ENCODE measurements at places on chromosomes 6 and 20.

DNA sequence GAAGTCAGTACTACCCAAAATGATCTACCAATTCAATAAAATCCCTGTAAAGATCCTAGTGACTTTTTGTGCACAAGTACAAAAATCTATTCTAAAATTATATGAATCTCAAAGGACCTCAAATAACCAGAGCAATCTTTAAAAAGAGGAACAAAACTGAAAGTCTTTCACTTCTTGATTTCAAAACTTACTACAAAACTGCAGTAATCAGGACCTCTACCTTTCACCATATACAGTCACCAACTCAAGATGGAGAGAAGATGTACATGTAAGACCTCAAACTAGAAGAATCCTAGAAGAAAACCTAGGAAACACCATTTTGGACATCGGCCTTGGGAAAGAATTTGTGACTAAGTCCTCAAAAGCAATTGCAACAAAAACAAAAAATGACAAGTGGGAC, 109.5 kb upstream of the CD93 start:
- no peak for DNase-seq

DNA sequence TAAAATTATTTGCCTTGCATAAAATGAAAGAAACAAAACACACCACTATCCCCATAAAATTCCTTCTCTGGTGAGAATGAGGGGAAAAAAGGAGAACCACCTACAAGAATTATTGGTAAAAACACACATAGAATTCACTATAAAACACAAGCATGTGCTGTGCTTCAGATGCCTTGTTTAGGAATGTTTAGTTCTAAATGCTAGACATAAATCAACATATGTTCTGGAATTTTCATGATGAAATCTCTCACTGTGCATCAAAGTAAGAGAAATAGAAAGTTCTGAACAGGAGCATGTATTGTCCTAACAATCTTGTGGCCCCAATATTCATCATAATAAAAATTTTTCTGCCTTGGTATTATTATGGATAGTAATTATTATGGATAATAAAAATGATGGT, 111.0 kb downstream of the PLCB4 start:
- DNase-seq: no peak

DNA sequence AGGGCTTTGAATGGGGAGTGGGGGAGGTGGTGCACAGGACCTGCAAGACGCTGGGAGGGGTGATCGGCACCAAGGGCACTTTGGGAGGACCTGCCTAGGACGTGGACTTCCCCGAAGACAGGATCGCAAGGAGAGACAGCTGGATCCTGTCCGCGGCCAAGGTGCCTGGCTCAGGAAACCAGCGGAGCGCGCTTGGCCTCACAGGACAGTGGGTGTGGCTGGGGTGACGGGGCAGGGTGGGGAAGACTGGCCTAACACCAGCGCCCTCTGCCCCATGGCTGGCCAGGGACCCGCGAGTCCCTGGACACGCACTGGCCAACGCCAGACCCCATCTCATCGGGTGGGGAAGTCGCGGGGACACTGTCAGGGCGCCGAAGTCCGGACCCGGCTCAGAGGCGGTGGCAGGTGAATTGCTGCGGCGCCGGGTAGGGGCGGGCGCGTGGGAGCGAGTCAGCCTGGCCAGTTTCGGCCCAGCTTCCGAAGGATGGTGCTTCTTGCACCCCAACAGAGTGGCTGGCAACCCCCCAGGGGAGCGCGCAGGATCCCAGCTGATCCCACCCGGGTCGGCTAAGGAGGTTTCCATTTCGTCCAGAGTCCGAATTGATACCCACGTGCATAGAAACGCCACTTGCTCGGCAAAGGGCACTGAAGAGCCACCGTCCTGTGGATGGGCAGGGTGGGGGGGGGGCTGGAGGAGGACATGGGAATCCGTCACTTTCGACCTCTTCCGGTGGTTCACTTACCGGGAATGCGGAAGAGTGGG, 785 bp upstream of the THBD start:
- peak; percentile 19 for DNase-seq

DNA sequence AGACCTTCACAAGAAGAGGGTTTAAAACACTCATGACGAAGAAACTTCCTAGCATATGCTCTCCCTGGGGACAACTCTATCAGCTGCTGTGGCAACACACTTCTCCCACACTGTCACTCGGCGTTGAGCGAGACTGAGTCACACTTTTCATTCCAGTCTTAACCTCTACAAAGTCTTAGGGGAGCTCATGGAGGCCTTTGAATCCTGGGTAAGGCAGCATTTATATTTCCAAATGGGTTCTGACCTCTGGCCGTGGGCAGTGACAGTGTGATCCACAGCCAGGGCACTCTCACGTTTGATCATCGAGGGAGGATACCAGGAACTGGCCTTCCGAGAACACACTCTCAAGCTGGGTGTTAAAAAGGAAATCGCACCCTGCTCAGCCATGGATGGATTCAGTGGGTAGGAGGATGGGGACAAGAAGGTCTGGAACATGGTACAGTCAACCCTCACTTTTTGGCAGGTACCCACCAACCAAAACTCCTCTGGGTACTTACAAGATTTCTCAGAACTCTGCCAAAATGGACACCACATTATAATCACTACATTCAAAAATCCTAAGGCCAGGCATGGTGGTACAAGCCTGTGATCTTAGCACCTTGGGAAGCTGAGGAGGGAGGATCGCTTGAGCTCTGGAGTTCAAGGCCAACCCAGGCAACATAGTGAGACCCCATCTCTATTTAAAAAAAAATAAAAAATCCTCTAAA, 19.6 kb downstream of the RRBP1 start:
- DNase-seq: peak; percentile 89

DNA sequence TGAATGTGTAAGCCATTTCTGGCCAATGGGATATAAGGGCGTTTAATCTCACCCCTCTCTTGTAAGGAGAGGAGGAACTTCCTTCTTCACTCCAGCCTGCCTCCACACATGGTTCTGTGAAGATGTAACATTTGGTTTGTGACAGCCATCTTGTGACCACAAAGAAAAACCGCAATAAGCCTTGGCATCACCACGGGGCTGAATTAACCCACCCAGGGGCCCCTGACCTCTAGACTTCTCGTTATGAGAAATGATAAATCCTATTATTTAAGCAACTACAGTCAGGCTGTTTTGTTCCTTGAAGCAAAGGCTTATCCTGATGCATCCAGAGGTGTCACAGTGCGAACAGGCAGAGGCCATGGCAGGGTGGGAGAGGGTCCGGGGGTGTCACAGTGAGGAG, 139.7 kb downstream of the CDC5L start:
- DNase-seq: no peak

DNA sequence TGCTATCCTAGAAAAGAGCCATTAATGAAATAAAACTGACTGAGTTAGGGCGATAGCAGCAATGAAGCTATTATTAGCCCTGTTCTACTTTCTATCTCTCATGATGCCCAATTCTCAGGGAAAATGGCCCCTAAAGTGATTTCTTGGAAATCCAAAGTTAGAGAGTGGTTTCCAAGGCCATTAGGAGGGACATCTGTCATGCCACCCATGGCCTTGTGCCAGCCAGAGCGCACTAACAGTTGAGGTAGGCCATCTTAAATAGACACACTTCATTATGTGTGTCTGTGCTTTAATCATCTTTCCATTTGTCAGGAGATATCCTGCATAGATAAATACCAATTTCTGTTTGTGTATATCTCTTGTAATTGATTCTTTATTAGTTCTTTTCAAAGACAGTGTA, 261.6 kb downstream of the NRN1 start:
- no peak for DNase-seq

DNA sequence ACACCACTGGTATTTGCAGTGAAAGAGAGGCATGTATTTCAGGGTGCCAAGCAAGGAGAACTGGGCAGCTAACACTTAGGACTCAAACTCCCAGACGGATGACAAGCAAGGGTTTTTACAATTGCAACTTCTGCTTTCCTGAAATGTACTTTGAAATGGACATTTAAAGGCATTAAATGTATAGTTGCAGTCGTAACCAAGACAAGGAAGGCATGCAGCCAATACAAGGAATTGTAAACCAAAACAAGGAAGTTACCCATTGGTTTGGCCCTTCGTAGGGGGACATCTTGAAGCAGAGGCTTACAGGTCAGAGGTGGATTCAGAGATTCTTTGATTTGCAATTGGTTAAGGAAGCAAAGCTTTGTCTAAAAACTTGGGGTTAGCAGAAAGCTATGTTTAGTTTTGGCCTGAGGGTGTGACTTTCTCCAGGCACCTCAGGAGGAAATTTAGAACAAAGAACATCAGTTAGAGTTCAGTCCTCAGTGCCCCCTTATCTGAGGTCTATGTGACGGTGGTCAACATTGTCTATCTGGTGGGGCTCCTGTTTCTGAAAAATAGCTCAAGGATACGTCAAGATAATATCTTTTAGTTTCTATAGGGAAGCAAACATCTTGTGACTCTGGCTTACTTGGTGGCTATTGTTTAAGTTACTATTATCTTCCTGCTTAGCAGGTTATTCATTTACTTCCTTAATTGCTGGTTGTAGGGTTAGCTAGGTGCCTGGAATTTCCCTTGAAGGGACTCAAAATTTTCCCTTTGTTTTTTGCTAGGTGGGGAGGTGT, 266.0 kb downstream of the CD83 start:
- no peak for DNase-seq

- DNase-seq: no peak
Observed at GRCh38 chr20:63119963-63120807, 95.7 kb downstream of the YTHDF1 start.

DNA sequence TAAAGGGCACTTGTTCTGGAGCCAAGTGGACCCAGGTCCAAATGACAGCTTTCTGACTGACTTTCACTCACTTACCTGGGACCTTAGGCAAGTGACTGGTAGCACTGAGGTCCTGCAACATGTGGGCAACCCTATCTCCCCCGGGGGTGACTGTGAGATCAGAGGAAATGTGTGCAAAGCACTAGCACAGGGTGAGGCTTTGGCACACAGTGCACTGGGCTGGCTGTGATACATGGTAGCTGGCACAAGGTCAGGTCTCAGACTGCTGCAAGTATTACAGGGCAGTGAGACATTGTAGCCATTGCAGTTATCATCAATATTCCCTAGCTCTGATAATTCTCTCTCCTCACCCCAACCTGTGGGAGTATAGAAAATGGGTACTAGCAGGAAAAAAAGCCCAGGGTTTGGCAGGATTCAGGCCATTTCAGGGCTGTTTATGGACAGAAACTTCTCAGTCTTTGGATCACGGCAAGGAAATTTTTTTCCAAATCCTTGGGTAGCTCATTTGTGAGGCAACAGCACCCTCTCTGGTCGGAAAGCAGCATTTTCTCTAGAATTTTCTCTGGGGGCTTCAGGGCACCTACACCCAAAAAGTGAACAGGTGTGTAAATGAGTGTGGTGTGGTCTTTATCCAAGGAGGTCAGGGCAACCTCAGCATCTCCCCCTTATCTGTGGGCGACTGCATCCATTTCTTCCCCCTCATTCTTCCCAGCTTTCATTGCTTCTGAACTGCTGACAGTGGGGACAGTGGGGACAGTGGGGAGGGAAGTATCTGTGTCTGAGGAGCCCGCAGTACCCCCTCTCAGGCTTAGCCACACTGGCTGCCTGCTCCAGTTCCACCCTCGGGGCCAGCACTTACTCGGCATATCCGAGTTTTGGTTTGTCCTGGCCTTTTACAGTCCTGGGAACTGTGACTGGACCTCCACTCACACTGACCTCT, 148.7 kb upstream of the PHACTR3 start:
- DNase-seq: no peak

GRCh38 chr6:135137826-135138225, 43.3 kb upstream of the MYB start:
- no peak for DNase-seq

DNA sequence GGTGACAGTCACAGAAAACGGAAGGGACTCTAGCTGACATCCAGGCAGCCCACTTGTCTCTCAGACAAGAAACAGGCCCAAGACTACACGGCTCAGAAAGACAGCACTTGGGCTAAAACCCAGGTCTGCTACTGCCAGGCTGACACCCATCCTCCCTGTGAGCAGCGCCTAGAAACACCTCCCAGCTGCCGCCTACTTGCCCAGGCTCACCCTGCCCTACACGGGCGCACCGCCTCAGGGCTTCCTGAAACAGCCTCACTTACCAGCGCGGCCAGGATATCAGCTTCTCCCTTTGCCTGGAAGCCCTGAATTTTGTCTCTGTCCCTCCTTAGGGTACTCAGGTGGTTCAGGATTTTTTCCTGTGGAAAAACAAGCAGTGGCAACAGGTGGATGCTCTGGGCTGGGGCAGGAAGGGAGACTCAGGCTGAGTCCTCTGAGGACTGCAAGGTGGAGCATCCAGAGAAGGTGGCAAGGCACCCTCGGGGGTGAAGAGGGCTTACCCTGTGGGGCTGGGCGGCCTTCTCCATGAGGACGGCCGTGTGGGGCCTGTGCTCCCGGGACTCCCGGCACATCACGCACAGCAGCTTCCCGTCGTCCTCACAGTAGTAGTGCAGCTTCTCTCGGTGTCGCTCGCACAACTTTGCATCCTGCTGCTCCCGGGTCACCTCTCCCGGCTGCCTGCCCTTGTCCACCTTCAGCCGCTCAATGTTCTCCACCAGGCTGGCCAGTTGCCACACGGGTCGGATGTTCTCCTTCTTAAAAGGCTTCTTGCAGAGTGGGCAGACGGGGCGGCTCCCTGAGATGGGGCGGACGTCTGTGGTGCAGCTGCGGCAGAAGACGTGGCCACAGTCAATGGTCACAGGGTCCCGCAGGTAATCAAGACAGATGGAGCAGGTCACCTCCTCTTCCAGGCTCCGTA, 14.8 kb downstream of the TRIM26 start:
- no peak for DNase-seq

DNA sequence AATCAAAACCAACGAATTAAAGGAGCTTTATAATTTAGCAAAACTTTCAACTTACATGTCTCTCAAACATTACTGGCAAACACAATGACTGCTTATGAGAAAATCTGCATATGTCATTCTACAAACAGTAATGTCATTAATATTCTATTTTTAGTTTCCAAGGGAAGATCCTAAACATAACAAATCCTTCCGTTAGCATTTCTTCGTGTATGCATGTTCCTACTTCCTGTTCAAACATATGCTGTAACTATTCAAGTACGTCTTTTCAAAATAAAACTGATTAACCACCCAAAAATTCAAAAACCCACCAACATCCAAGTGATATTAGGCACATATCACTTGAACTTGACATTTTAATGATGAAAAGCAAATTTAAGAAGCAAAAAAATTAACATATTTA, 131.3 kb downstream of the HACE1 start:
- no peak for DNase-seq

- DNase-seq: no peak
Observed at GRCh38 chr6:120805276-120805675, 529.0 kb downstream of the TBC1D32 start.

DNA sequence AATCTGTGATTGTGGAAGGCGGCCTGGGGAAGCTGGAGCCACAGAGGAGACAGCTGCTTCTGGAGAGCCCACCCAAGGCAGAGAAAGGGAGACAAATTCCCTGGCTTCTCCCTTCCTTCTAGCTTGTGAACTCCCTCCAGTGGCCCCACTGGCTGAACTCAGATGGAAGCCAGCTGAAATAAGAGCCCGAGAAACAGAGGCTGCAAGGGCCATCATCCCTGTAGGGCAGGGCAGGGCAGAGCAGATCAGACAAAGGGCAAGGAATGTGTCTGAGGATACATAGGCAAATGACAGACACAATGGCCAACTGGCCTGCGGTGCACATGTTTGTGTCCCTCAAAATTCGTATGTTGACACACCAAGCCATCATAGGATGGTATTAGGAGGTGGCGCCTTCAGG, 25.3 kb downstream of the MDFI start:
- DNase-seq: no peak

Measured in brain microvascular endothelial cell (primary cell).